ENCODE measurements at places on chromosomes 5 and 9. TPM values are rescaled to one million over a fixed set of nuclear protein-coding genes. Genes with fewer than 3 reads are reported as not detected.

Gene IFNE
- not detected for total RNA-seq

Gene TMC1
- total RNA-seq = not detected

Gene TTC1
- total RNA-seq = 40.4 TPM

Gene MARCOL
- not detected for total RNA-seq

Gene ANKRD31
- total RNA-seq = 0.21 TPM

Gene IFNA7
- total RNA-seq = not detected

Gene CDH9
- not detected for total RNA-seq

Gene AQP7
- 35.4 TPM for total RNA-seq

Gene EDIL3
- 29.3 TPM for total RNA-seq

Gene PCDHGA2
- 12.8 TPM for total RNA-seq

Gene TAF11L5
- total RNA-seq = not detected

Gene ZDHHC11B
- total RNA-seq = 0.39 TPM

Gene IL33
- total RNA-seq = 19.0 TPM

- H3K4me3 ChIP-seq = no peak overlapping the region
- no peak overlapping the region for H3K27ac ChIP-seq
- no peaks in the 10 kb centered on the region for H3K36me3 ChIP-seq
- H3K27me3 ChIP-seq = no peaks in the 10 kb centered on the region
Observed at GRCh38 chr5:122366501-122366900, 54.5 kb downstream of the SNCAIP start.

DNA sequence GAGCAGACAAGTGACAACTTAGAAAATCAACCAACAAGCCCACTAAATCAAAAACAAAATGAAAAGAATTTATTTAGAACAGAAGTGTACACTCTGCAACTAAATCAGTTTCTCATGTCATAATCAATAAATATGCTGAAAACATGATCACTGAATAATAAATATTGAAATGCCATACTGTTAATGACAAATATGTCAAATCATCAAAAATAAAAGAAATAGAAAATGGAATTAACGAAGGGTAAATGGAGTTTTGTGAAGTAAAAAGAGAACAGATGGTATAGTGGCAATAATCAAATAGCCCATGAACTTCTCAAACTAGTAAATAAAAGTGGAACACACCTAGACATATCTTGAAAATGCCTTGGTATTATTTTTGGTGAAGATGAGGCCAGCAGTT, 744.9 kb downstream of the TAF11L14 start:
- no peaks in the 10 kb centered on the region for H3K27me3 ChIP-seq
- H3K4me3 ChIP-seq = no peak overlapping the region
- DNase-seq = no peak
- no peak overlapping the region for H3K27ac ChIP-seq
- no peaks in the 10 kb centered on the region for H3K4me1 ChIP-seq

- no peaks in the 10 kb centered on the region for H3K4me1 ChIP-seq
- H3K27ac ChIP-seq = no peak overlapping the region
- DNase-seq = no peak
- no peak overlapping the region for H3K4me3 ChIP-seq
- H3K36me3 ChIP-seq = no peaks in the 10 kb centered on the region
- no peaks in the 10 kb centered on the region for H3K27me3 ChIP-seq
Observed at GRCh38 chr5:10123254-10123989, 126.3 kb downstream of the ATPSCKMT start.

GRCh38 chr5:154841273-154841661, 9.1 kb downstream of the FAXDC2 start:
- H3K4me3 ChIP-seq = no peak overlapping the region
- DNase-seq = no peak
- H3K27ac ChIP-seq = no peak overlapping the region

- H3K4me3 ChIP-seq = no peak overlapping the region
- peaks cover 4% of the 10 kb centered on the region for H3K4me1 ChIP-seq
Observed at GRCh38 chr5:10081584-10081983, 168.1 kb downstream of the ATPSCKMT start.

DNA sequence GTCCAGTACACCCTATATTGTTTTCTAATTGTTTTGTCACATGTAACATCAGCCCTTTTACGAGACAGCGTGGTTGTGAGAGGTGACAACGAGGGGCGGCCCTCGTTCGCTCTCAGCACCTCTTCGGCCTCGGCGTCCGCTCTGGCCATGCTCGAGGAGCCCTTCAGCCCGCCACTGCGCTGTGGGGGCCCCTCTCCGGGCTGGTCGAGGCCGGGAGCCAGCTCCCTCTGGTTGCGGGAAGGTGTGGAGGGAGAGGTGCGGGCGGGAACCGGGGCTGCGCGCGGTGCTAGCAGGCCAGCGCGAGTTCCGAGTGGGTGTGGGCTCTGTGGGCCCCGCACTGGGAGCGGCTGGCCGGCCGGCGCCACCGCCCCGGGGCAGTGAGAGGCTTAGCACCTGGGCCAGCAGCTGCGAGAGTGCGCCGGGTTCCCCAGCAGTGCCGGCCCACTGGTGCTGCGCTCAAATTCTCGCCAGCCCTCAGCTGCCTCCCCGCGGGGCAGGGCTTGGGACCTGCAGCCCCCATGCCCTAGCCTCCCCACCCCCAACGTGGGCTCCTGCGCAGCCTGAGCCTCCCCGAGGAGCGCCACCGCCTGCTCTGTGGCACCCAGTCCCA, 145.0 kb downstream of the PSAT1 start:
- H3K27ac ChIP-seq = no peak overlapping the region
- no peaks in the 10 kb centered on the region for H3K27me3 ChIP-seq

DNA sequence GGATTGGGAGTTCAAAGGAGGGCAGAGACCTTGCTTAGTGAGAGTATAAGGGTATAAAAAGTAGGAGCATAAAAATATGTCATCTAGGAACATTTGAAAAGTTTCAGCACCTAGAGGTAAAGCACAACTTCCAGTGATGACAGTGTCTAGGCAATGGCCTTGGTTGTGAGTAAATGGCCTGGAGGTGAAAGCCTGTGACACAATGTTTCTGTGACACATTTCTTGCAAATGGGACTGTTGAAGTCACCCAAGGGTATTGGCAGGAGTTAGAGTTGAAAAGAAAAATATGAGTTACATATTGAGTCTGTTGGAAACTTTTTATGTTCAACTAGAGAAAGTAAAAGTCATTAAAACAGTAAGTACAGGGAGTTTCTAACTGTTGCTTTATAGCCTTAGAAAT, 14.8 kb downstream of the C5orf47 start:
- no peak for DNase-seq
- no peaks in the 10 kb centered on the region for H3K4me1 ChIP-seq
- no peaks in the 10 kb centered on the region for H3K36me3 ChIP-seq
- no peak overlapping the region for H3K4me3 ChIP-seq
- no peaks in the 10 kb centered on the region for H3K27me3 ChIP-seq

- H3K4me1 ChIP-seq = peaks cover 5% of the 10 kb centered on the region
- no peaks in the 10 kb centered on the region for H3K36me3 ChIP-seq
- no peak overlapping the region for H3K4me3 ChIP-seq
- H3K27me3 ChIP-seq = no peaks in the 10 kb centered on the region
- H3K27ac ChIP-seq = no peak overlapping the region
Observed at GRCh38 chr5:54794135-54794975, 191.0 kb downstream of the ESM1 start.

GRCh38 chr9:88359974-88360373, 28.3 kb upstream of the SPIN1 start:
- DNase-seq = no peak
- H3K27ac ChIP-seq = no peak overlapping the region
- H3K27me3 ChIP-seq = no peaks in the 10 kb centered on the region
- H3K4me3 ChIP-seq = no peak overlapping the region
- no peaks in the 10 kb centered on the region for H3K36me3 ChIP-seq

GRCh38 chr9:114981063-114981462, 50.7 kb upstream of the TNFSF8 start:
- H3K4me3 ChIP-seq = no peak overlapping the region
- no peaks in the 10 kb centered on the region for H3K36me3 ChIP-seq
- H3K27ac ChIP-seq = no peak overlapping the region
- H3K27me3 ChIP-seq = no peaks in the 10 kb centered on the region

DNA sequence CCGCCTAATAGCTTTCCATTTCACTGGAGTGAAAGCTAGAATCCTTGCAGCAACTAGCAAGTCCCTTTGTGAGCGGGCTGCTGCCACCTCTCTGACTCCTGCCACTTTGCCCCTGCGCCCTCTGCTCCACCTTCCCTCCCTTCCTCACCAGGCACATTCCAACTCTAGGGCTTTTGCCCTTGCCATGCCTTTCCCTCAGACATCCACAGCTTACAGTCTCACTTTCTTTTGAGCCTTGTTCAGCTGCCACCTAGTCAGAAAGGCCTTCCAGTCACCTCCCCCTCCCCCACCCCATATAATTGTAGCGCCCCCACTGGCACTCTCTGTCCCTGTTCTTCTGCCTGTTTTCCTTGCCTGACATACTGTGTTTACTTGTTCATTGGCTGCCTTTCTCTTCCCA, 31.0 kb downstream of the CYSTM1 start:
- no peak overlapping the region for H3K4me3 ChIP-seq
- H3K4me1 ChIP-seq = no peaks in the 10 kb centered on the region
- no peaks in the 10 kb centered on the region for H3K36me3 ChIP-seq
- no peak overlapping the region for H3K27ac ChIP-seq

DNA sequence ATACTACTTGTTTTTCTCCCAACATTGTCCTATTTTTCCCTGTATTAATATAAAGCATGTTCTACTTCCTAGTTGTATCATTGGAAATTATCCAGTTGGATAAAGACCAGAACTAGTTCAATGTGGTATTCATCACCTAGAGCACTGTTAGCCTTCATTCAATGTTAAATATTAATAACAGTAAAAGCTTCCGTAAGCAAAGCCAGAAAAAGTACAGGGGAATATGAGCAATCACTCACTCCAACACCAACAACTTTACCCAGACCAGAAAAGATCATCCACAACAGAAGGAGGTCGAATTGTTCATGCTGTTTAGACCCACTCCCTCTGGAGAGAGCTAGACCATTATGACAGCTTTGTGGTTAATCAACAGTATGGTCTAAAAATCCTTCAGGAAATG, 728.4 kb downstream of the MAT2B start:
- H3K4me1 ChIP-seq = no peaks in the 10 kb centered on the region
- no peak overlapping the region for H3K4me3 ChIP-seq
- H3K27ac ChIP-seq = no peak overlapping the region

DNA sequence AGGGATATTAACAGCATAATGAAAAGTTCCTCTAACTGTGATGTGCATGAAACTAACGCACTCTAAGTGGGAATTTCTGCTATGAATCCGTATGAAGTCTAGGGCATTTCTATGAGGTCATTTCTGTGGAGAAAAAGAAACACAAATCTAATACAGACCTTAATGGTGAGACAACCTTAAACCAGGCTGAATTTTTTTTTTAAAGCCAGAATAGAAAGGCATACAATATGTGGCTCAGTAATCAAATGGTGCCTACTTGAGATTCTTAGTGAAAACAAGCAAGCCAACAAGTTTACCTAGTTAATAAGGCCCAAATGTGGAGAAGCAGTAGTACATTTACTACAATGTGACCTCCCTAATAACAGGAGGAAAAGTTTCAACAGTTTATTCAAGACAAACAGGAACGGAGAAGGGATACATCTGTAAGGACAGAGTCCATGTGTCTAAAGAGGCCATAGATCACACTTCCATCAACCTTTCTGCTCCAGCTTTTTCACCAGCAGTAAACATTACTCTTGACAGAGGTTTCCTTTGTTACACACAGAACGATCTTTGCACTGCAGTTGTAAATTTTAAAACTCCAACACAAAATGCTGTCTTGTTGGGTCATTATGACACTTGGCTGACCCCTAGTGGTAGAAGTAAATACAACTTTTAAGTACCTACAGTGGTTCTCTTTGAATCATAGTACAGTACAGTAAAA, 26.2 kb downstream of the CARNMT1 start:
- peak overlapping the region; percentile 9 for H3K27ac ChIP-seq
- peak; percentile 23 for DNase-seq
- no peak overlapping the region for H3K4me3 ChIP-seq
- H3K4me1 ChIP-seq = no peaks in the 10 kb centered on the region
- H3K27me3 ChIP-seq = no peaks in the 10 kb centered on the region

DNA sequence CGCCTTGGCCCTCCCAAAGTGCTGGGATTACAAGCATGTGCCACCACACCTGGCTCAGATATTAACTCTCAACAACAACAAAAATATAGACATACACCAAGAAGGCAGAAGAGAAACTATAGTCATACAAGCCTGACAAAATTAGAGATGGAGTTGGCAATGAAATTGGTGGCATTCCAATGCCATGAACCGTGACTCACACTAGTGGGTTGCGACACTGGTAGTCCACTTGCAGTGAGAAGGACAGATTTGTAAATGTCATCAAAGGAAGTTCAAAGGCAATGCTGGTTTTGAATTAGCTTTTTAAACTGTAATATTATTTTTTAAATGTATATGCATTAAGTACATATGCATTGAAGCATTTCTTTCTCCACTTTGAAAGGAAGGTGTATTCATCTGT, 8.5 kb upstream of the DNAJC25 start:
- H3K36me3 ChIP-seq = no peaks in the 10 kb centered on the region
- peaks cover 12% of the 10 kb centered on the region for H3K4me1 ChIP-seq
- no peaks in the 10 kb centered on the region for H3K27me3 ChIP-seq
- no peak overlapping the region for H3K27ac ChIP-seq
- no peak overlapping the region for H3K4me3 ChIP-seq

- H3K4me1 ChIP-seq = peaks cover 13% of the 10 kb centered on the region
- DNase-seq = no peak
- no peak overlapping the region for H3K27ac ChIP-seq
Observed at GRCh38 chr5:93422652-93423280, 158.3 kb downstream of the NR2F1-AS1 start.

DNA sequence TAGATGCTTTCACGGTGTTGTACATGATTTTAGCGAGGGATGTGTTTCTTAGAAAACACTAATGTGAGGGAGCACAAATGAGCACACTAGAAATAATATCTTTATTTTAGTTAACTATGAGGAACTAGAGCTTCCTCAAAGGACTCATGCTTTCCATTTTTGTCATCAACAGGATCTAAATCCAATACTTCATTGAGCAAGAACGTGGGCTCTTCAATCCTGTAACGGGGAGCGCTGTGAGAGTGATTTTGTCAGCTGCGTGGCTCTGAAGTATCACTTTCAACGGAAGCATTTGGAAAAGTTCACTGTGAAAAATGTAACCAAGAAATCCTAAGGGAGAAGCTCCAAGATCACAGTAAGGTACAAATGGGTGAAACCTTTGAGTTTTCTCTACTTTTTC, 93.2 kb downstream of the LIX1 start:
- no peak overlapping the region for H3K27ac ChIP-seq
- no peaks in the 10 kb centered on the region for H3K27me3 ChIP-seq
- no peaks in the 10 kb centered on the region for H3K36me3 ChIP-seq
